CD4-positive, alpha-beta T cell treated with Interleukin-6 at 100 ng/mL for 8 hours (primary cell): ENCODE measurements at places on chromosomes 4 and X.
A peak's percentile ranks its signal among the peaks of the same experiment; 100 is the strongest.

GRCh38 chrX:78650906-78651437 is 8.2 kb downstream of the RTL3 start:
- DNase-seq, result peak; percentile 6

DNA sequence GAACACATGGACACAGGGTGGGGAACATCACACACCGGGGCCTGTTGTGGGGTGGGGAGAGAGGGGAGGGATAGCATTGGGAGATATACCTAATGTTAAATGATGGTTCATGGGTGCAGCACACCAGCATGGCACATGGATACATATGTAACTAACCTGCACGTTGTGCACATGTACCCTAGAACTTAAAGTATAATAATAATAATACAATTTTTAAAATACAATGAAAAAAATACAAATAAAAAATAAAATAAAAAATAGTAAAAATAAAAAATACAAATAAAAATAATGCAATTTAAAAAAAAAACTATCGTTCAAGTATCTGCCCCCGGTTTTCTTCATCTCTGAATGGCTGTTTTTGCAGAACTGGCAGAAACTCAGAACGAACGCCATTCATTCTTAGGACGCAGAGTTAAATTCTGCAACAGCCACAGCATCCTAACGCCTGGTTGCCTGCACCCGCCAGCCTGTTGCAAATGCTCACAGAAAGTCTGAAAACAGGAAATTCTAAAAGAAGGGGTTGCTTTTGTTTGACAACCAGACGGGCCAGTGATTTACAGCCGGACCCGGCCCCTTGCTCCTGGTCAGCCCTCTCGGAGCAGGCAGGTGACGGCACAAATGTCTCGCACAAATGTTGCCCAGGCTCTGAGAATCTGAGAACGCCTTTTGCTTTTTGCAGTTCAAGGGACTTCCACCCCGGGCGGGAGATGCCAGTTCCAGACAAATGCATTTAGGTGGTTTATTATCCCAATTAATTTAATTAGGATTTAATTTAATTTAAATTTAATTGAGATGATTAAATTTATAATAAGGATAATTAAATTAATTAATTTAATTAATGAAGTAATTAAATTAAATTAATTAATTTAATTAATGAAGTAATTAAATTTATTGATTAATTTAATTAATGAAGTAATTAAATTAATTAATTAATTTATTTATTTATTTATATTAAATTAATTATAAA is 47.8 kb downstream of the CRLF2 start:
- DNase-seq, result no peak

GRCh38 chr4:11427121-11427996 is 1.3 kb downstream of the HS3ST1 start:
- no peak for DNase-seq

DNA sequence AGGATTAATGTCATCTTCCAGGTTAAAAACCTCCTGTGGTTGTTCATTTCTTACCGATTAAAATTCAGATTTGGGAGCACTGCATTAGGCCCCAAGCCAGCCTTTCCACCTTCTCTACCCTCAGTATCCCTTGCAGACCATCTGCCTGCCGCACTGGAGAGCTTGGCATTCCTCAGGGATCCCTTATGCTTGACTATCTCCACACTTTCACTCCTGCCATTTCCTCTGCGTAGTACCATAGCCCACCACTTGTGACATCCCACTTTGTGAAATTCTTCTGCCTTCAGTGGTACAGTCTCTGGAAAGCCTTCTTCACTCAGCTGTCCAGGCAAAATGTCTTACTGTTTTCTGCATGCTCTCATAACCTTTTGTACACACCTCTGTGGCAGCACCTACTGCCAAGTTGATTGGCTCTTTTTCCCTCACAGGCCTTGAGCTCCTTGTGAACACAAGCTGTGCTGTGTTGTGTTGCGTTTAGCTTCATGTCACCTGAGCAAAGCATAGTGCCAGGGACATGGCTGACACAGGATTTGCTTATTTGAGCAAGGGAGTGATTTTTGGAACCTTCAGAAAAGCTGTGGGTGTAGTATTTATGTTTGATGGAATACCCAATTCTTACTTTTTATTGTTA is 156.4 kb downstream of the ARX start:
- DNase-seq, result no peak

DNA sequence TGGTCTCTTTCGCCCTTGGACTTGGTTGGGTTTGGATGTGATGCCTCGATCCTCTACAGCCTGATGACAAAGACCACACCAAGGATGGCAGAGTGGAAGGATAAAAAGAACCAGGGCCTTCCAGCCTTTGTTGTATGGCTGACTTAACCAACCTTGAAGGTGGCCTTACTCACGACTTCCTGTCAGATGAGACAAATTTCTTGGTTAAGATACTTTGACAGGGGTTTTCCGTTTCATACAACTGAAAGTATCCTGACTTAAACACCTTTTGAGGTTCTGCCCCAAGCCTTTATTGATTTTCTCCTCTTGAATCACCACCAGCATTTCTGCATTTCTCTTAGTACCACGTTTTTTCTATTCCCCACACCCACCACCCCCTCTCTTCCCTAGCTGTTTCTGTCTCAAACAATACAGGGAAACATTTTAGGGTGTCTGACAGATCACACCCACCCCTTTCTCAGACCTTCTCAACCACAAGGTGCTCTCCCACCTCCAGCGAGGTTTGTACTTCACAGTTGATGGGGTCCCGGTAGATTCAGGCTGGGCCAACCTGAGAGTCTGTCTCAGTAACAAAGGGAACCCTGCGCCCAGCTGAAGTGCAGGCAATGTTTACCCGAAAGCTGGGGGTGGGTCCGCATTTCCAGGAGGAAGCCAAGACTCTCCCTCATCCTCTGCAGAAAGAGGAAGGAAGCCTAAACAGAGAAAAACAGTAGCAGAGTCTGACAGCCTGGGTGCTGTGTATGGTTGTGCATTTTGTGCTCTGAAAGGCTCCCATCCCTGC is 5.0 kb upstream of the TSPAN5 start:
- DNase-seq, result peak; percentile 76

GRCh38 chrX:46628460-46629371 is 55.2 kb downstream of the CHST7 start:
- DNase-seq, result no peak

- no peak for DNase-seq
Observed at GRCh38 chrX:4150259-4150658, 436.8 kb upstream of the PRKX start.

DNA sequence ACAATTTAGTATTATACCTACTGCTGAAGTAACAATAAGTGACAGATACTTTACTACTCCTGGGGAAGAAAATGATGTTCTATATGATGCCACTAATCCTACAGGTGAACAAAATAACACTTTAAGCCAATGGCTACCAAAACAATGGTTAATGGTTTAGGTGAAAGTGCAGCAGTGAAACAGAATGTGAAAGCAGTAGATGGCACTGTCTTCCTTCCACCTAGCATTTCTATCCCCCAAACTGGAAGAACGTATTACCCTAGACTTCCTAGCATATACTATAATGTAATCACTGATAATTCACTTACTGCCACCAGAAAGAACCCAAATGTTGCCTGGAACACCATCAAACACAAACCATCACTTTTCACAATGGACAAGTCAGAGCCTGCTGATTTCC is 18.9 kb upstream of the CABS1 start:
- DNase-seq, result no peak

- DNase-seq, result no peak
Observed at GRCh38 chr4:4333265-4333706, 43.2 kb downstream of the ZBTB49 start.

DNA sequence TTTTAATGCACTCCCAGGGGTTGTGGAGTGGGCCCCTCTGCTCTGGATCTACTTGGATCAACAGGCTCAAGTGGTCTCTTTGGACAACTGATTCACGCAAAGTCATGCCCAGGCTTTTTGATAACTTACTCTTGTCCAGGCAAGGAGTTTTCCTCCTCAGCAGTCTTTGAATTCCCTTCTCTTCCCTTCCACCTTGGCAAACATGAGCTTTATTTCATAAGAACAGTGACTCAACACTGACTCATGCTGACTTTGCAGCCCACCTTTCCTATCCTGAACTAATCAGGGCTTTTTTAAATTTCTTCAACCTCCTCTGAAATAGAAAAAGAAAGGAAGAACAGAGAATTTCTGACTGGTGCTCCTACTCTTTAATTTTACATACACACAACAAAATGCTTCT is 132.1 kb upstream of the LDB2 start:
- DNase-seq, result no peak

DNA sequence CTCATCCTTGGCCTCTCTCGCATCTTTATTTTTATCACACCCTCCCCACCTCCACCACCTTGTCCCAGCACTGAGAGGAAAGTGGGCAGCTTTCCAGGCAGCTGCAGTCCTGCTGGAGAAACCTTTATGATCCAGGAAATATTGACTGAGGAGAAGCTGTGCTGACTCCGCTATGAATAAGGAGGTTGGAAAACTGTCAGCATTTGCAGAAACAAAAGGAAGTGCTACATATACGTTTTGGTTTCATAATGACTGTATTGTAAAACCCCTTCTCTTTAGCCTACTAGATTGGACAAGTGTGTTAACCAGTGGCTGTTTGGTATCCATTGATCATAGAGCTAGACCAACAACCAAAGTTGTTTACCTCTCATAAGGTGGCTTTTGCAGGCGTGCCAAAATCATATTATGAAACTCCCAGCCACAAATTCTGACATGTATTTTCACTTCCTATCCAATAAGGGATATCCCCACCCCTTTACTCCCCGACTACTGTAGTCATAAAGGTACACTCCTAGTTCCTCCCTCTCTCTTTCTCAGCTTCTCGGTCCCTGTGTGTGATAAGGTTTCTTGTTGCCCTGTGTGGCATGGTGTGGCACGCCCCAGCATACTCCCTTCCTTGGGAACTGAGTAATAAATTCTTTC is 88.4 kb downstream of the GPR143 start:
- DNase-seq, result no peak

- DNase-seq, result no peak
Observed at GRCh38 chr4:48949518-48950219, 36.4 kb upstream of the CWH43 start.

DNA sequence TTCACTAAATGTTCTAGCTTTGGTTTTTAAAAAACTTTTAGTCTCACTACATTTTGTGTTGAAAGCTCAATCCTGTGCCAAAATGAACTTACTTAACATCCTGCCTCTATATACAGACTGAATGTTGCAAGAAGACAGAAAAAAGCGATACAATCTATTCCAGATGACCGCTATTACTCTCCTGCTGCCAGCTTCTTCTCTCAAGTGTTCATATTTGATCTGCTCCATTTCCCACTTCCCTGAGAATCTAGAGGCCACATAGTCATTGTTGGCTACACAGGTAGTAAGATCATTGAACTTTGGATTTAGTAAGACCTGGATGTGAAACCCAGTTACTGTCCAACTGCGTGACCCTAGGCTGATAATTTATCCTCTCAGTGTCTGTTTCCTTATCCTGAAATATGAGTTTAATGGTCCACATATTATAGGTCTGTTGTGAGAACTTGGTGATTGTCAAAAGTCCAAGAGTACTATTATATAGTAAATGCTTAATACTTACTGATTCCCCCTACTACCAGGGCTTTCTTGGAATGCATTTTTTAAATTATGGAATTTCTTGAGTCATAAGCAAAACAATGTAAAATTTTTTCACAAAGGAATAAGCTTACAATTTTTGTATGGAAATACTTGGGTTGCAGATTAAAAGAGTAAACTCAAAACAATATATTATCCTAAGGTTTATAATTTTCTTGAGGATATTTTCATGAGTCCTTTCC is 976.8 kb upstream of the ADGRL3 start:
- no peak for DNase-seq

GRCh38 chr4:139611391-139611790 is 54.2 kb upstream of the MGST2 start:
- no peak for DNase-seq

GRCh38 chr4:160877087-160877790 is 1286.6 kb downstream of the FSTL5 start:
- DNase-seq, result no peak

DNA sequence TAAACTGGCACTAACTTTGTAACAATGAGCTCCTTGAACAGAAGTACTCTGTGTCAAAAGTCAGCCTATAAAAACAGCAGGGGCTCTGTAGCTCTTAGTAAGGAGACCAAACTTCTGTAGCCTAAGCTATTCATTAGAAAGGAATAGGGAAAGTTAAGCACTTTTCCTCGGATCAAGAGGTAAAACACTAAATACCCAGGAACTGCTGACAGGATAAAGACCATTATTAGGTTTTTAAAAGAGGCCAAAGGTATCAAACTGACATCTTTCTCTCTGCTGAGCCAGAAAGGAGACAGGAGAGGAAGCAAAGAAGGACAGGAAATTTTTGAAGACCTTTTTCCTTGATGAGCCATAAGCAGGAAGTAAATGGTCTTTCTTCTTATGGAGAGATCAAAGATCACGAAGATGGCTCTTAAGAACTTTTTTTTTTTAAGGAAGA is 31.9 kb downstream of the ANAPC10 start:
- DNase-seq, result no peak

DNA sequence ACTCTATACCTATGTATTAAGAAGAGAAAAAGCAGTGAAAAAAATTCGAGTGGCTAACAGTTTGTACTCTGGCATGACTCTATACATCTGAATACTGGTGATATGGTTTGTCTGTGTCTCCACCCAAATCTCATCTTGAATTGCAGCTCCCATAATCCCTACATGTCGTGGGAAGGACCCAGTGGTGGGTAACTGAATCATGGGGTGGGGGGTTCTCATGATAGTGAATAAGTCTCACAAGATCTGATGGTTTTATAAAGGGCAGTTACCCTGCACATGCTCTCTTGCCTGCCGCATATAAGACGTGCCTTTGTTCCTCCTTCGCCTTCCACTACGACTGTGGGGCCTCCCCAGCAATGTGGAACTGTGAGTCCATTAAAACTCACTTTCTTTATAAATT is 70.4 kb downstream of the LRBA start:
- DNase-seq, result no peak

- DNase-seq, result no peak
Observed at GRCh38 chr4:150078579-150079080, 385 bp downstream of the DCLK2 start.

- peak; percentile 1 for DNase-seq
Observed at GRCh38 chrX:97597954-97598353, 714.2 kb downstream of the RPA4 start.

GRCh38 chrX:63930140-63930539 is 145.1 kb upstream of the ARHGEF9 start:
- DNase-seq, result no peak

DNA sequence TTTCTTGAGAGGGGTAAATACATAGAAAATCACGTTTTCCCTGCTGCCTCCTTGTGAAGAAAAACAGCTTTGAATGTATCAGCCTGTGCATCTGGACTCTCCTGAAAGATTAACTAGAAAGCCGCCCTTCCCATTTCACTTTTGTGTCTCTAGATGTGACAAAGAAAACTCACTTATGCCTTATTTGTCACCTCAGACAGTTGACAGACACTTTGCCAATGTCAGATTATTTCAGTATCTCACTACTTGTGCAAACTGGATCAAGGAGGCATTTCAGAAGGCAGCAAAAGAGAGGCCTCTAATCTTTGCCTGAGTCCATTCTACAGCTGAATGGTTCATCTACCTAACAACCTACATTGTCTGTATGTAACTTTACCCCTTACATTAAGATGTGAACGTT is 754.9 kb downstream of the RPA4 start:
- DNase-seq, result no peak

- no peak for DNase-seq
Observed at GRCh38 chr4:105137121-105137875, 9.4 kb upstream of the TET2 start.
